ENCODE measurements at places on chromosomes 12 and 14.

- DNase-seq = no peak
Measured at GRCh38 chr12:42508913-42509460, 80.6 kb downstream of the PRICKLE1 start.

DNA sequence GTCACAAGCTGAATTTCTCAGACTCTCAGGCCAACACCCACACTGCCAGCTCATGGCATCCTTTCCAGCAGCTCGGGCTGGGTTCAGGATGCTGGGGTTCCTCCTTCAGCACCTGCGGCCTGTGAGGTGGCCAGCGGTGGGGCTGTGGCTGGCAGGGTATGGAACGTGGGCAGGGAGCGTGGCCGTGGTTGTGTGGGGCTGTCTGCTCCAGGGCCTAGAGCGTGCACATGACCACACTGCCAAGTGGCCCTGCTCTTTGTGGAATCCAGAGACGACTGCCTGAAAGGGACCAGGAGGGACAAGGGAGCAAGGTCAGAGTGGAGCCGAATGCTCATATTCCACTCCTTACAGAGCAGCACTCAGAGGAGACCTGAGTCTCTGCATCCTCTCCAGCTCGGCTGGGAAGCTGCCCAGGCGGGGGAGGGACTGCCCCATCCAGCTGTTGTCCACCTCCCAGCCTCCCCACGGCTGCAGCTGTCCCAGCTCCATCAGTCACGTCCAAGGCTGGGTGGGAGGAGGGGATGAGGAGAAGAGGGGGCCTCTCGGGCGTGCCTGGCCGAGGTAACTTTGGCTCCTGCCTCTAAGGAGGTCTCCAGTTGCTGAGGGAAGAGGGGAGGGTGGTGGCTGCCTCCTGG, 71.3 kb downstream of the TSPAN9 start:
- DNase-seq = no peak

- peak; percentile 39 for DNase-seq
Measured at GRCh38 chr14:65419593-65420252, 7.2 kb downstream of the FUT8 start.

DNA sequence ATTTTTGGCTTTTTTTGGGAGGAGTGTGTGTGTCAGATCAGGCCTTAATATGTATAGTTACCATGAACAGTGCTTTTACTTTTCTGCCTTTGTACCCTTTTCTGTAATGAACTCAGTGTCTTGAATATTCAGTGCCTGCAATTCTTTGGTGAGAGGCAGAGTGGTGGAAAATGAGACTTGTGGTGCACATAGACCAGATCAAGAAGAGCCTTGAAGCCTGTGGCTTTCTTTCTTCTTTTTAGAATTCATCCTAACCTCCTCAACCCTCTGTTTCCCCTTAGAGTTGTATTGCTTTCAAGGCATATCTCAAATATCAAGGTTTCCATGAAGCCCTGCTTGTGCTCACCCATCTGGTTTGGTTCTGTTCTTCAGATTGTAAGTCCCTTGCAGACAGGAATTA, 2.6 kb downstream of the YLPM1 start:
- peak; percentile 29 for DNase-seq

- no peak for DNase-seq
Measured at GRCh38 chr12:75882421-75882820, 149.2 kb downstream of the PHLDA1 start.

GRCh38 chr12:19095756-19096480, 33.6 kb upstream of the PLEKHA5 start:
- no peak for DNase-seq

GRCh38 chr12:121536054-121536898, 44.5 kb downstream of the KDM2B start:
- no peak for DNase-seq

- no peak for DNase-seq
Measured at GRCh38 chr12:12999959-13000615, at the start of gene HEBP1. HEBP1 (minus strand) TSS chr12:13000265; CDS start chr12:13000114, 151 bp downstream.

DNA sequence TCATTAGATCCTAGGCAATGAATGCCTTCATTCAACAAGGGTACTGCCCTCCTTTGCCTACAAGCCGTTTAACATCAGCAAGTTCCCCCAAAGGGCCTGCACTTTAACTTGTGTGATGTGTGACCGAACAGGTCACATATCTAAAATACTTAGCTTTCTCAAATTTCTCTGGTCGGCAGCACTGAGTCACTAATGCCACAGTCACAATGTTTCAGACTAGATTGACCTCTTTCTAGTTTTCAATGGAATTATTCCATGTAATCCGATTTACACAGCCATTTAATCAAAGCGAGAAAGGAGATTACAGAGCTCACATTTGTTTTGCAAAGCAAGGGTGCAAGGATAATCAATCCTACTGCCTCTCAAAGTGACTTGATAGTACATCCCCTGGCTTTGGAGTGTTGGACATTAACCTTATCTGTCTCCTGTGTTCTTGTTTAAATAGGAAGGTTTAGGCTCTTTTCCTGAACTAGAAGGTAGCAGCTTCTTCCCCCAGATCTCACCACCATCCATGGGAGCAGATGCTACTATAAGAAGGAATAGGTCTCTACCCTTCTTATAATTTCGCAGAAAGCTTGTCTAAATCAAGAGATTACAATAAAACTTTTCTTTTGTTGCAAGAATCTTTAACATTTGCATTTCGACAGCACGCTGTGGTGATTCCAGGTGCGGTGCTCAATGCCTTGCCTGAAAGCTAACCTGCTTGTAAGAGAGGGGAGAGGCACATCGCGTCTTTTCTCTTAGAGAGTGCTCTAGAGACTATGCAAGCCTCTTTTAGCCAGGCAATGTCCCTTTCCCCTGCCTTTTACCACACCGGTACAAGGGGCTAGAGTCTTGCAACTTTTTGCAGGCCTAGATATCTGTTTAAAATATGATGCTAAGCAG, 1.8 kb downstream of the KITLG start:
- DNase-seq = no peak

GRCh38 chr14:92586963-92587699, 73.5 kb downstream of the RIN3 start:
- no peak for DNase-seq

DNA sequence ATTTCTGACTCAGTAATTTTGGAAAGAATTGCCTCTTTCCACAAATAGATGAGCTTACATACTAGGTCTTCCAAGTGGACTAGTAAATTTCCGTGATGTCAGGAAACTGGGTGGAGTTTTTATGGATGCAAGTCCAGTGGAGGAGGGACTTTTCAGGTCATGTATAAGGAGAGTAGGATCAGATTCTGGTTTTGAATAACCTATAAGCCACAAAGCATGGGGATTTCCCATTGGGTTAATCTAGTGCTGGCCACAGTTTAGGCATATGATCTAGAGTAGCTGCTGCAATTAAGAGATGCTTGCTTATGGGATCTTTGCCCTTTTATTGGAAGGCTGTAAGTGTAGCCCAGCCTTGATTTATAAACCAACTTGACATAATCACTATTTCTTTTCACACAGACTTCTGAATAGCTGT, 33.8 kb downstream of the STK38L start:
- no peak for DNase-seq

DNA sequence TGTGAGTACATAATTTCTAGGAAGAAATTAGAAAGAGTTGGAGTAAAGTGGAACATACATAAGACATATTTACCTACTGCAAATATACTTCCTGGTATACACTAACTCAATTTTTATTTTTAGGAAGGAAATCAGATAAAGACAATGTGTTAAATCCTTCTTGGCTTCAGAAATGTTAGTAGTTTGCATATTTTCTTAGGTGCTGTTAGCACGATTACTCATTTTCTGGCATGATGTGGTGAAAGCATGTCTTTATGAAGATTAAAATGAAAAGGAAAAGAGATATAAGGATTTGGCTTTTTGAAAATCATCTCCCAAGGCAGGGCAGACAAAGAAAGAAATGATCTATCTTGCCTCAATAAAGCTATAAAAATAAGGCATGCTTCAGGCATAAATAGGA, 287.6 kb upstream of the E2F7 start:
- DNase-seq = no peak

GRCh38 chr12:115013236-115013981, 329.4 kb upstream of the TBX3 start:
- no peak for DNase-seq

- DNase-seq = no peak
Measured at GRCh38 chr12:16271062-16271461, 6.4 kb downstream of the SLC15A5 start.

DNA sequence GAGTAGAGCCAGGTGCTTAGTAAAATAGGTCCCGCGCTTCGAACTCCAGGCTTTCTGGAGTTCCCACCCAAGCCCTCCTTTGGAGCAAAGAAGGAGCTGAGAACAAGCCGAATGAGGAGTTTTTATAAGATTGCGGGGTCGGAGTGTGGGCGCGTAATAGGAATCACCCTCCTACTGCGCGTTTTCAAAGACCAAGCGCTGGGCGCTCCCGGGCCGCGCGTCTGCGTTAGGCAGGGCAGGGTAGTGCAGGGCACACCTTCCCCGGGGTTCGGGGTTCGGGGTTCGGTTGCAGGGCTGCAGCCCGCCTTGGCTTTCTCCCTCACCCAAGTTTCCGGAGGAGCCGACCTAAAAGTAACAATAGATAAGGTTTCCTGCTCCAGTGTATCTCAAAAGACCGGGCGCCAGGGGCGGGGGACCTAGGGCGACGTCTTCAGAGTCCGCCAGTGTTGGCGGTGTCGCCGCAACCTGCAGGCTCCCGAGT, 3.6 kb downstream of the SSTR1 start:
- no peak for DNase-seq
